ENCODE measurements at places on chromosomes 5 and 9.

DNA sequence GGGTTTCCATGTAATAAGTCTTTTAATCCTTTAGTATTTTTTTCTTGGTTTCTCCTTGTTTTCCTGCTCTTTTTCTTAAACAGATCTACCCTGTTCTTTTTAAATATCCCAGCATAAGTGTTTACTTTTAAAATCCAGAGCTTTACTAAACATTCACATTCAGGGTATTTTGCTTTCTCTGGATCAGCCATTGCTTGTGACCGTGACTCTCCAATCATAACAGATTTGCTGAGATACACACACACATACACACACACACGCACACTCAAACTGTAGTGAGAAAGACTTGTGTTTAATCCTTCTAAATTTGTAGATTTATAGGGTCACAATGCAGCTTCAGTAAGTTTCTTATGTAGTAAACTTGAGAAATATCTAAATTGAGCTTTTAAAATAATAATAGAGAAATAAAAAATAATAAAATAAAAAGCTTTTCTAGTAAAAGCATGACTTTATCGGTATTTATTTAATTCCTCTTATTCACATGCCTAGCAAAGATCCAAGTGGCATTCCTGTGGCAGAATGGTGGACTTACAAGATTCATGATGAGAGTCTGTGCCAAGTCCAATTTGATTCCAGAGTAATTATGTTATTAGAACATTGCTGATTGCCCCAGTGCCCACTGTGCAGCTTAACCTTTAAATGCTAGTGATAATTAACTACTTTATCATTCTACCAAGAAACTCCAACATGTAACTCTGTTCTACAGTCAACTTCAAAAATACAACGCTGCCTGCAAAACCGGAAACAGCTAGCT lies 129.0 kb downstream of the TLE4 start:
- no peak for DNase-seq

DNA sequence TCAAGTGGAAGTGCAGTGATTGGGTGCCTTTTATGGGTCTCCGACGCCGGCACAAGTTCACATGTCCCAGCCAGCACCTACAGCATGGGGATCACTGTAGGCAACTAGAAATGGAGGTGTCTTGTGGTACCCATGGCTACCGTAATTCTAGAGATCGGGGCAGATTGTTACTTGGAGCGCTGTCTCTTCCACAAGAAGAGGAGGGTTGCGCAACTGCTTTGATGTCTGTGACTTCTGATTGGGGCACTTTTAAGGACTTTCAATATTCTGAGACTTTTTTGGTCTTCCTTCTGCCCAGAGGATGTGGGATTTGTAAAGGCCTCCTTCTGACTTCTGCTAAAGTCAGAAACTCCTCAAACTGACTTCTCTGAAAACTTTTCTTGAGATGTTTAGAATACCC lies 41.9 kb downstream of the GLRX start:
- no peak for DNase-seq

GRCh38 chr5:160743027-160743426 lies 109.0 kb downstream of the ATP10B start:
- DNase-seq, result no peak

GRCh38 chr5:97480313-97480712 lies 297.3 kb upstream of the RIOK2 start:
- DNase-seq, result no peak

- DNase-seq, result no peak
Measured at GRCh38 chr9:106872641-106873040, 9.7 kb downstream of the ZNF462 start.

DNA sequence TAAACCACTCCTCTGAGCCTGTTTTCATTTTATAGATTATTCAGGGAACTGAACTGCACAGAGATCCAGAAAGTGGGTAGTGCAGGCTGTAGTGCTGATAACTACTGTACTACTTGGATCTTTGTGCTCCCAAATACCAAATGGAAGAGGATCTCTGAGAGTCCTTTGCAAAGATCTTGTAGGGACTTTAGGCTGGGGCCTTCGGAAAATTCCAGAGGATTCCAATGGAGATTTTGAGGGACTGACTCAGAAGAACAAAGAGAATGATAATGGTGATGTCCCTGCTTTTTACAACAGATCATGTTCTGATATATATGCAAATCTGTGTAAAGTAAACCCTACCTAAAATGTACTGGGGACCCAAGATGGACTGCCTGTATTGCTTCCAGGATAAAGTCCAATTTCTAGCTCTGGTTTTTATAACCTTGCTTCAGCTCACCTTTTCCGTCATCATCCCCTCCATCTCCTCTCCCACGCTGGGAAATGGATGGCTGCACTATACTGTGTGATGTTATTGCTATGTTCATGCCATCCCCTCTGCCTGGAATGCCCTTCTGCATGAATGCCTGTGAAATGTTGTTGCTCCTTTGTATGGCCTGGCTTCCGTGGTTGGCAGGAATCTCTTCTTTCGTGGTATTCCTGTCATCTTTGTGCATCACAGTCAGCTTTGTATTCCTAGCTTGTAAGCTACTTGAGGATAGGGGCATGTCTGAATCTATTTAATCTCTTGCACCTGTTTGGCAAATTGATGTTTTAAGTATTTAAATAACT lies 9.7 kb upstream of the PSMD5 start:
- no peak for DNase-seq

DNA sequence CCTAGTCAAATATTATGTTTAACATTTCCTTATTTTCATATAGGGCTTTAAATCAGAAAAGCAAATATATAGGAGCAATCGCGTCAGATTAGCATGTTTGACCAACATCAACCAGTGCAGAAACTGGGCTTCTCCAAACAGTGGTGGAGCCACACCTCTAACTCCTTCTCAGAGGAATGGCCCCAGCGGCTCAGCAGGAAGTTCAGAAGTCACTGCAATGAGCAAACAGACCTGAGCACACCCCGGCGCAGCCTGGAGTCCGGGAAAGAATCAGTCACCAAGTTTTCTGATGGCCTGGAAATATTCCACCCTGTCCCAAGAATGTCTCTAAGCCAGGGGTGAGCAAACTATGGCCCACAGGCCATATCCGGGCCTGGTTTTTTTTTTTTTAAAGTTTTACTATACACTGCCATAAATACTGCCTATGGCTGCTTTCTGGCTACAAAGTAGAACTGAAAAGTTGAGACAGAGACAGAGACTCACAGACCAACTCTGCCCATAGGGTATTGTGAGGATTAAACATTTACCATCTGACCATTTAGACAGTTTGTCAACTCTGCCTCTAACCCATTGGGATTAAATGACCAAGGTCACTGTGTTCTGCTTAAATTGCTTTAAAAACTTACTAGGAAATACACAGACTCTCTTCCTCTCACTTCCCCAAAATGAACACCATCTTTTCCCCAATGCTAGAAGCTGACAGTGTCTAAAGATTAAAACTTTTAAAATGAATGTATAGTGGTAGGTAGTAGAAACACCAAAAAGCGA lies 5.4 kb downstream of the GOLM1 start:
- no peak for DNase-seq

- no peak for DNase-seq
Measured at GRCh38 chr9:137426018-137426681, 3.0 kb downstream of the NOXA1 start.

- DNase-seq, result no peak
Measured at GRCh38 chr9:114384836-114385396, 2.9 kb downstream of the AKNA start.
